Stimulated activated CD8-positive, alpha-beta memory T cell treated with anti-CD3 and anti-CD28 coated beads, Interleukin-12 subunit alpha, Interleukin-12 subunit beta, amount 100 ng/mL, for 1 hour (primary cell): ENCODE measurements at places on chromosomes 4 and X.

GRCh38 chr4:7031558-7032449 lies 11.4 kb upstream of the TADA2B start:
- no peak for DNase-seq

DNA sequence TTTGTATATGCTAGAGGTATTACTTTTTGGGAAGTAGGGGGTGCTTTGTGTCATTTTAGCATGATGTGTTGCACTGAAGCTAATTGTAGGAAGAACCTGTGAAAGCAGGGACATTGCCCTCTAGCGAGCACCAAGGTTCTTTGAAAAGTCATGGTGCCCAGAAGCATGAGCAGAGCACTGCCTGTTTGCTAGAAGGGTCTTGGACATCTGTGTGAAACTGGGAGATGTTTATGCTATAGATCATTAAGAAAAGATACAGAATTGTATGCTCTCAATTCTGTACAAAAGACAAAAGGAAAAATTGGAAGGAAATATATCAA lies 14.7 kb downstream of the GRPR start:
- DNase-seq: no peak

- no peak for DNase-seq
Observed at GRCh38 chrX:50107470-50107869, 93.3 kb downstream of the AKAP4 start.

- DNase-seq: no peak
Observed at GRCh38 chrX:115452251-115452650, 108.7 kb upstream of the PLS3 start.

GRCh38 chrX:35664833-35665232 lies 133.3 kb upstream of the MAGEB16 start:
- no peak for DNase-seq

DNA sequence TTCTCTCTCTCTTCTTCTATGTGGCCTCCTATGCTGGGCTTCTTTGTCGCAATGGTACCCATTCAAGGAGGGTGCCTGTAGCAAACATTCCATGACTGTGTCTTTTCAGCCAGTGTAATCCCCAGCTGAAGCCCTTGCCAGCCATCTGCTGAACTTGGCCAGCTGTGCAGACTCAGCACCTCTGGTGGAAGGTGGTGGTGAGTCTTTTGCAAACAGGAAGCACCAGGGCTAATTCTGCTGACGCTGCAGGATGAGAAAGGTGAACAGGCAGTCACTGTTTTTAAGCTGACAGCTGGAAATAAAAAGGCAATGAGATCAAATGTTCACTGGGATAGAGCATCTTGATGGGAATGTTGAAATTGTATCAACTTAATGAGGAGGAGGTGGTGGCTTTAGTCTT lies 298.7 kb upstream of the CLNK start:
- DNase-seq: no peak

DNA sequence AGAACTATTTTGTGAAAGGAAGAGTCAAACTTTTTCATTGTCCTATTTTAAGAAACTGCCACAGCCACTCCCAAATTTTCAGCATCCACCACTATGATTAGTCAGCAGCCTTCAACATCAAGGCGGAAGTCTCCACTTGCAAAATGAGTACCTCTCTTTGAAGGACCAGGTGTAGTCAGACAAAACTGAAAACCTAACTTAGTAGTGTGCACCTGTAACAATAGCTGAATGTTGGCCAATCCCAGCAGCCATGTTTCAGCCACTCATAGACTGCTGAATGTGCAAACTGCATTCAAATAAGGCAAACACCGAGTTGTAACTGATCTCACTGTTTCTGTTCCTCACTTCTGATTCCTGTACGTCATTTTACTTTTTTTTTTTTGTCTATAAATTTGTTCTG lies 341.1 kb downstream of the IL15 start:
- DNase-seq: no peak

GRCh38 chr4:169286562-169287301 lies 16.0 kb upstream of the SH3RF1 start:
- no peak for DNase-seq

DNA sequence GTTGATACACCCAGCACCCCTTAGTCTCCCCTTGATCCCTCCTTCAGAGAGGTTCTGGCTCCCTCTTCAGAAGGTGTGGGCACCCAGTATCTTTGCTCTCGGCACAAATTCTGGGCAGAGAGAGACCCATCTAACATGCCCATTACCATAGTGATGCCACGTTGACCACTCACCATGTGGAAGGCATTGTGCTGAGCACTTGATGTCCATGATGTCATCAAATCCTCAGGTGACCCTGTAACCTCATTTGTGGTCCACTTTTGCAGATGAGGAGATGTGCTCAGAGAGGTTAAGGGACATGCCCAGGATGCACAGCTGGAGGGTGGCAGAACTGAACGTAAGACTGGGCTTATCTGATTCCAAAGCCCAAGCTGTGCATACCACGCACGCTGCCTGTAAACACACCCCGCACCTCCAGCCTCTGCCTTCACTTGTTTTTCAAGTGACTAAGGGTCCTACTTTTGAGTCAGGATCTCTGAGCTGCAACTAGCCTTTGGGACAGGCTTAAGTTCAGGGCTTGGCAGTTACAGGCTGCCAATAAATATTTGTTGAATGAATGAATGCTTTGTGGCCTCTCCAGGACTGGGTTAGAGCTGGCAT lies 55.2 kb downstream of the HTRA3 start:
- no peak for DNase-seq

DNA sequence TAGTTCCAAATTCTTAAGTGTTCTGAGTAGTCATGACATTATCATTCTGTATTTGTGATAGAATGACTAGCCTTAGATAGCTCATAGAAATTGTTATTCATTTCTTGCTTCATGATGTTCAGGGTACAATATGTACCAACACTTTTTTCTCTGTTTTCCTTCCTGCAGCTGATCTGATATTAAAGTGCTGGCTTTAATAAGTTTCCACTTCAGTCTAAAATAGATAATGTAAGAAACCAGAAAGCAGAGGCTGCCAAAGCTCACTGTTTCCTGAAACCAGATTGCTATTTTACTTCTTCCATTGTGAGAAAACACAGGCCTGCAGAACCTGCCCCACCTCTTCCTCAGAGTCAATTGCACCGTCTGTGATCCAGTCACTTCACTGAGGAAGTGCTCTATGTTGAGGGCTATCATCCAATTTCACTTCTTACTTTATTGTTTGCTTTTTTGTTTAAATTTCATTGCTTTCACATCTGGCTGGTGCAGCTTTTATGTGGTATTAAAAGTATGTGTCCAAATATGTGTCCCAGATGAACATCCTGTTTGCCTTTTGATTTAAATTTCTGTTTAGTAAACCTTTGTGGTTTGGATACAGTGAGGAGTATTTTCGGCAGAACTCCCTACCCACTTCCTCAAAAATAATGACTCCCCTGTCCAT lies 652.1 kb downstream of the ANKRD50 start:
- DNase-seq: no peak

DNA sequence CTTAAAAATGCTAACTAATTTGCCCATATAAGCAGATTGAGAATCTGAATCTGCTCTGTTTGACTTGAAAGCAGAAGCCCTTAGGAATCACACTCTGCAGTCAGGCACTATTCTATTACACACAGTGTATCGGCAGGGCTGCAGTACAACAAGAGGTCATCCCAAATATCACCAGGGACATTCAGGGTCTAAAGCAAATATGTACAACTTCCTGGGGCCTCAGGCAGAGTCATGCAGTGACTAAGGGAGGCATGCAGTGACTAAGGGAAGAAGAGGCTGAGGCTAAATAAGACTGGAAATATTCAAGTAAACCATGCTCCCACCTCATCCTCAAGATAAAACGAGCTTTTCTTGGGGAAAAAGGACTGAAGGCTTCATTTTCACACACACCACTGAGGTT lies 20.9 kb downstream of the MAPK10 start:
- DNase-seq: no peak

- no peak for DNase-seq
Observed at GRCh38 chrX:24526616-24527015, 61.5 kb downstream of the PDK3 start.

DNA sequence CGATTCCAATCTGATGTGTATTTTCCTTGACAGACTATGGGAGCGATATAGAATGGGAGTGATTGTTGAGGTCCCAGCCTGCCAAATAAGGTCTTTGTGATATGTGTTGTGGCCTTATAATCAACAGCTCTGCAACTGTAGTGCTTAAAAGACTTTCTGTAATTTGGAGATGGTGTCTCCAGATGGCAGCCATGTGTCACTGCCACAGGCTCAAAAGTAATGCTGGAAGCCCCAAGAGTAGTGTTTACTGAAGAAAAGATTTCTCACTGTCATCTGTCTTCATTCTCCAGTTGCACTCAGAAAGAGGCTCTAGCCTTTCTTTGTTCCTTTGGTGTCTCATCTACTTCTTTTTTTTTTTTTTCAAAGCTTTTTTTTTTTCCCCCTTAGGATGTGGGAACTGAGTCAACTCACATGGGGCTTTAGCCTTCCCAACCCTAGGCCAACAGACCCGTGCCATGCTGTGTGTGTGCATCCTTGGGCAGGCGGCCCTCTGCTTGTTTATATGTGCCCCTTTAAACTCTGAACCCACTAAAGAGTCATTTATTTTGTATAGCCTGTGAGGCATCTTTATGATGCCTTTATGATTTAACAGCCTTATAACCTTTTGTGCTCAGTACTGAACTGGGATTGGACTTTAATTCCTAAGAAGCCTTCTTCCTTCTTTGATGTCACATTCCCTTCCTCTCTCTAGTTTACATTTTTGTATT lies 15.6 kb downstream of the SRPX2 start:
- no peak for DNase-seq

DNA sequence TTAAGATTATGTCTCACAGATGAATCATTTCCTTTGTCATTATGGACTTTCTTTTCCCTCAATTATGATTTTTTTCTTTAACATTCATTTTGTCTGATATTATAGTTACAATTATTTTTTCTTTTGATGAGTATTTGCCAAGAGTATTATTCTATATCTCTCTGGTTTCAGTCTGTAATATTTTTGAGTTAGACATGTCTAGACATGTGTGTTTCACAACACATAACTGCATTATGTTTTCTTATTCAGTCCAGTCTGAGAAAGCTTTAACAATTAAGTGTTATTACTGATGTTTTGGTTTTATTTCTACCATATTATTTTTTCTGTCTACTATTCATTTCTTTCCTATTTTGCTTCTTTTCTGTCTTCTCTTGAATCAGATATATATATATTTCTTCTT lies 108.3 kb upstream of the MID1IP1 start:
- DNase-seq: no peak

GRCh38 chrX:125954236-125954635 lies 211.9 kb downstream of the DCAF12L2 start:
- DNase-seq: no peak

DNA sequence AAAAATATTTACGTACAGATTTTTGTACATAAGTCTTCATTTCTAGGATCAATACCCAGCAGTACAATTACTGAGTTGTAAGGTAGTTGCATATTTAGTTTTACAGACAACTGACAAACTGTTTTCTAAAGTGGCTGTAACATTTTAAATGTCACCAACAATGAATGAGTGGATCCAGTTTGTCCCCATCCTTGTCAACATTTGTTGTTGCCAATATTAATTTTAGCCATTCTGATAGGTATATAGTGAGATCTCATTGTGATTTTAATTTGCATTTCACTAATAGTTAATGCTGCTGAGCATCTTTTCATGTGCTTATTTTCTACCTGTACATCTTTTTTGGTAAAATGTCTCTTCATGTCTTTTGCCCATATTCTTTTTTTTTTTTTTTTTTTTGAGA lies 30.9 kb upstream of the NOCT start:
- DNase-seq: no peak

DNA sequence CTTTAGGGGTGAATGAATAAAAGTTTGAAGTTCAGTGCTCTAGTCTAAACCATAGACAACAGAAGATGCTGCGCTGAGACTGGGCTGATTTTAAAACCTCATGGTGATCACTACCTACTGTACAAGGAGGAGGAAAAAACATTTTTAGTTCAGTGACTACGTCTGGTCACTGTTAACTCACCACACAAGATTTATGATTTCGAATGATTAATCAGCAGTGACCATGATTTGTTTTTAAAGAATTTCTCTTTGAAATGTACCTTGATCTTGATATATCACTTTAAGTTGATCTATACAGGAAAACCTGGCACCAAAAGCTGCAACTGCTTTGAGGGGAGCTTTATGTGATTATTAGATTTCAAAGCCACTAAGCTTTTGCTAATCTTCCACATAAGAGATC lies 286.3 kb downstream of the PDGFC start:
- DNase-seq: no peak

- no peak for DNase-seq
Observed at GRCh38 chr4:3365326-3365725, 72.5 kb downstream of the RGS12 start.

GRCh38 chr4:8647094-8647570 lies 54.6 kb downstream of the CPZ start:
- no peak for DNase-seq

- DNase-seq: no peak
Observed at GRCh38 chrX:2931612-2932011, 2.5 kb upstream of the ARSD start.

DNA sequence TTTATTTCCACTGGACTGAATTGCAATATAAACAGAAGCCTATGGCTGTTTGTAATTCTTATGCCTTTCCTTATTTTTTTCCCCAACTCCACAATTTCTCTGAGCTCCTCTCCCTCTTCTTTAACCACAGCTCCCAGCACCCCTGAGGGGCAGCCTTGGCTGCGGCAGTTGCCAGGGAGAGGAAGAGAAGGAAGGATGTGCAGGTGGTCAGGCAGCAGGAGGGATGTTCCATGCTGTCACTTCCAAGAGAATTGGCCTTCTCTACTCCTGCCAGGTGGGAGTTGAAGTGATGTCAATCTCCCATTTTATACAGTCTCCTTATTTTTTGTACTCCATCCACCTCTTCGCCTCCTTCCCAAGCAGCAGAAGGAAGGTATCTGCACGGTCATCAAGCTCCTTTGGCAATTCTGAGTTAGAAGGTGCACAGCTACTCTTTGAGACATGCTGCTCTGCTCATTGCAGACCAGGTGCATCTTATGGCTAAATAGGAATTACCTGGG lies 343.3 kb upstream of the RPS6KA3 start:
- no peak for DNase-seq

DNA sequence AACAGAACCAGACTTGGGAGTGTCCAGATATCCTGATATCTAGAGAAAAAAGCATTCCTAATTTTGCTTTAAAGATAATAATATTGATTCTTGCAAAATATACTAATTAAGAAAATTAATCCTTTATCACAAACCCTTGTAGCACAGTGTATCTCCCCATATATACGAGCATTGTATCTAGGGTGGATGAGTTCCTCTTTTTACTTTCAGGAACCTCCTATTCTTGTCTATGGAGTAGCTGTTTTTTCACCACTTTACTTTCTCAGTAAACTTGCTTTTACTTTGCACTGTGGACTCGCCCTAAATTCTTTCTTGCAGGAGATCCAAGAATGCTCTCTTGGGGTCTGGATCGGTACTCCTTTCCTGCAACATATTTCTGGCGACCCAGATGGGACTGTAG lies 103.9 kb downstream of the GLUD2 start:
- DNase-seq: no peak

DNA sequence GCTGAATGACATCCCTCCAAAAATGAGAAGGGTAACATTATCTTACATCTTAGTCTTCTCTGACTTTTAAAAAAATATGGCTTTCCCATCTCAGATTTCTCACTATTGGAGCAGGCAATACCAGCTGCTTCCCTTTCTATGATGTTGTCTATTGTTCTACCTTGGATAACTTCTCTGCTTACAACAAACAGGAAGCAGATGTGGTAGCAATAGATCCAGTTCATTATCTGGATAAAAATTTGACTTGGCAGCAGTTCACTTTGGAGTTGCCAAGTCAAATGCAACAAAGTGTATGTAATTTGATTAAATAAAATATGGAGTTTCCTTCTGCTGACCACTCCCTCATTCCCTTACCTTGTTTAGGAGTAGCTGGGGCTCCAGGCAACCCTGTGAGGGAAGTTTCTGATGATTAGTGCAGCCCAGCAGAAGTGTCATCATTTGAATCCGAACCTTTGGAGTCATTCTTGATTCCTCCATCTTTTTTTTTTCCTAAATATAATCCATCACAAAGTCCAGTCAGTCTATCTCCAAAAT lies 72.0 kb upstream of the GPRIN3 start:
- no peak for DNase-seq
